ENCODE measurements at places on chromosomes 6 and 20. TPM values are rescaled to one million over a fixed set of nuclear protein-coding genes. Genes with fewer than 3 reads are reported as not detected.

The CENPQ gene
- 2.8 TPM for polyA plus RNA-seq

The TRIM10 gene
- polyA plus RNA-seq, result not detected

The PRND gene
- polyA plus RNA-seq, result not detected

DNA sequence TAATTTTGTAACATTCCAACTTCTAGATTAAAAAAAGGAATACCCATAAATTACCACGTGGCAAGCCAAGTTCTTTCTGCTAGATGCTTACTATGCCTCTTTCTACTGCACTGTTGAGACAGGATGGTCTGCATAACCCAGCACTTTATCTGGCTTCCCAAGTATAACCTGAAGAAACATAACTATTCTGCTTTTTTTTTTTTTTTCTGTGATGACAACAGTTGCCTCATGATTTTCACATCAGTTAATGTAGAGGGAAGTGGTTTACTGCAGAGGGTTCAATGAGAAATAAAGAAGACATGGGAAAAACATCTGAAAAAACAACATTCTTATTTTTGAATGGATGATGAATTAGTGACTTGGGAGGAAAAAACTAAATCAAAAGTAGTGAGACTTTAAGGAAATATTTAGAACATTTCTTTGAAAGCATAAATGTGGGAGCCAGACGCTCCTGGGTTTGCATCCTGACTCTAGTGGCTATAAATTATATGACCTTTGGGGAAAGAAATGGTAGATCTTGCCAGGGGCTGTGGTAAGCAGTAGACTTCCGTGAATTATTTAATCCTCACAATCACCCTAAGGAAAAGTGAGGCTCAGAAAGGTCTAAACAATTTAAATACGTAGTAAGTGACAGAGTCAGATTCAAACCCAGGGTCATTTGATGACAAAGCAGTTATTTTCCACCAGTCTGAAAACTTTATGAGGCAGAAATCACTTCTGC is 230.7 kb downstream of the PHACTR1 start:
- H3K27me3 ChIP-seq, result peaks cover 5% of the 10 kb centered on the region
- peaks cover 4% of the 10 kb centered on the region for H3K4me1 ChIP-seq
- H3K36me3 ChIP-seq, result no peaks in the 10 kb centered on the region
- no peak overlapping the region for H3K4me3 ChIP-seq
- DNase-seq, result no peak

DNA sequence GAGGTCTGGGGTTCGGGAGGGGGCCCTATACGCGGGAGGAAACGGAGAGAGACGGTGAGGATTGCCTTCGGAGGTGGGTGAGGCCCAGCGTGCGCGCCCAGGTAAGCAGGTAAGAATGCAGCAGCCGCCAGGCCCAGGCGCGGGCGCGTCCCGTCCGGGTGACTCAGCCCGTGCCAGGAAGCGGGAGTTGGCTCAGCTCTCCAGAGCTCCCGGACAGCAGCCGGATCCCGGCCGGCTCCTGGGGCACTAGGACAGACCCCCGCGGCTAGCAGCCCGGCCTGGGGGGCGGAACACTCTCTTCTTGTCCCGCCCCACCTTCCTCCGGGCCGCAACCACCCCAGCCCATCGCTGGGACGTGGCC is 1.5 kb upstream of the MDFI start:
- H3K36me3 ChIP-seq, result no peaks in the 10 kb centered on the region
- no peak overlapping the region for H3K27ac ChIP-seq
- DNase-seq, result peak; percentile 29
- H3K4me1 ChIP-seq, result peaks cover 16% of the 10 kb centered on the region

GRCh38 chr6:122997541-122998150 is 1.6 kb downstream of the CLVS2 start:
- no peaks in the 10 kb centered on the region for H3K4me1 ChIP-seq
- no peak overlapping the region for H3K4me3 ChIP-seq
- no peak overlapping the region for H3K27ac ChIP-seq
- DNase-seq, result no peak
